ENCODE measurements at places on chromosomes 3 and 15.

GRCh38 chr3:108201258-108201657, 21.0 kb downstream of the IFT57 start:
- DNase-seq: no peak

- no peak for DNase-seq
These were observed 107.2 kb upstream of the MME start for GRCh38 chr3:154972951-154973350.

DNA sequence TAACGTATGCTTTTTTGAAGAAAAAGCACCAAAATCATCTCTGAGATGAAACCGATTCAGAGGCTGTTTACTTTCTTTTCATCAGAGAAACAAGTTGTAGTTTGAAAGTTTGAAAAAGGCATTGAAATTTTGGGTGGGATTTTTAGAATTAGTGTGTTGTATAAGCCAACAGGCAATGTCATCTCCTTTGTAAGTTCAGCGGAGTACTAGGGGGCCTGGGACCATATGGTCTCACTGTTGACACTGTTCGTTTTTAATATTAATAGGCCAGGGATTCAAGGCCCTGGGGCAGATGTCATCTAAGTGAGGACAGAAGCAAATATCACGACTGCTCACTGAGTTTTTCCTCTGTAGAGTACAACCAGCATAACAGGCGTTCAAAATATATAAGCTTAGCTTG, 256.2 kb upstream of the RARB start:
- DNase-seq: no peak

- no peak for DNase-seq
These were observed 1361.4 kb upstream of the GBE1 start for GRCh38 chr3:83122774-83123350.

DNA sequence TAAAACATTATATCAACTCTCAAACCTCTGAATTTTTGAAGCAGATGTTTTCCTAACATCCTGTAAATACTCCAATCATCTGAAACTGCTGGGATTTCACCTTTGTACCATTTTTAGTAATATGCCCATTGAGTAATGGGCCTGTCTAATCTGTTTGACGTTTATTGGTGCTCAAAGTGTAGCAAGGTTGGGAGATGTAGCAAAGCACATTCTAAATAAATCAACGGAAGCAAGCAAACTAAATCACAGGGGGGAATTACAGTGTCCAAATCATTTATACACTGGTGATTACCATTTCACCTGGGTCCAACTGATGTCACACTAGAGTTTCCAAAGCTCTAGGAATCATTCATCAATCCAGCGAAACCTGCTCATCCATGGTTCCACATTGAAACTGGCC, 518.7 kb upstream of the TBL1XR1 start:
- no peak for DNase-seq

- no peak for DNase-seq
These were observed 354 bp upstream of the KLHL24 start for GRCh38 chr3:183635107-183635430.

- no peak for DNase-seq
These were observed 4.4 kb downstream of the PLSCR4 start for GRCh38 chr3:146246526-146246925.

- DNase-seq: no peak
These were observed 774.7 kb downstream of the MECOM start for GRCh38 chr3:168888781-168889180.

GRCh38 chr15:69337138-69337537, 38.4 kb downstream of the PAQR5 start:
- no peak for DNase-seq

Measured in H1 (cell line).